ENCODE measurements at places on chromosomes 4 and X.

- no peak for DNase-seq
Measured at GRCh38 chr4:42123071-42123644, 29.3 kb downstream of the BEND4 start.

DNA sequence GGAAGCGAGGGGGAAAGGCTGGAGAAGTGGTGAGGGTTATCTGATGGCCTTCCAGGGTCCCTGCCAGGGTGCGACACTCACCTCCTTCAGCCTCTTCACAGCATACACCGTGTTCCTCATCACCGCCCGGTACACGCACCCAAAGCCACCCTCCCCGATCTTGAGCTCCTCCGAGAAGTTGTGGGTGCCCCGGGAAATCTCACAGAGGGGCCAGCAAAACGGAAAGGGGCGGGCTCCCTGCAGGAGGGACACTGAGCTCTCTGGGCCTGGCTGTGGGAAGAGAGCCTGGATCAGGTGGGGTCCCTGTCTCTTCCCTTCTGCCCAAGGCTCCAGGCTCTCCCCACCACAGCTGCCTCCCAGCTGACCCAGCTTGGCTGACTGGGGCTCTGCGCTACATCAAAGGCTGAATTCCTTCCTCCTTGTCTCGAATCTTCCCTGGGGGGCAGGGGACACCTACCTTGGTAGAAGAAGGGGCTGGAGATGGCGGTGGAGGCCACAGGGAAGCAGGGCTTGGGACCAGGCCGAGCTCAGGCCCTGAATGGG is 1.1 kb downstream of the IRAK1 start:
- DNase-seq: no peak

- DNase-seq: no peak
Measured at GRCh38 chrX:68725756-68726365, 78.4 kb downstream of the STARD8 start.

GRCh38 chrX:109855501-109855900 is 122.4 kb upstream of the ACSL4 start:
- no peak for DNase-seq

- DNase-seq: no peak
Measured at GRCh38 chr4:184398741-184399511, 75.4 kb downstream of the IRF2 start.

GRCh38 chrX:19065535-19065934 is 56.7 kb downstream of the ADGRG2 start:
- no peak for DNase-seq

DNA sequence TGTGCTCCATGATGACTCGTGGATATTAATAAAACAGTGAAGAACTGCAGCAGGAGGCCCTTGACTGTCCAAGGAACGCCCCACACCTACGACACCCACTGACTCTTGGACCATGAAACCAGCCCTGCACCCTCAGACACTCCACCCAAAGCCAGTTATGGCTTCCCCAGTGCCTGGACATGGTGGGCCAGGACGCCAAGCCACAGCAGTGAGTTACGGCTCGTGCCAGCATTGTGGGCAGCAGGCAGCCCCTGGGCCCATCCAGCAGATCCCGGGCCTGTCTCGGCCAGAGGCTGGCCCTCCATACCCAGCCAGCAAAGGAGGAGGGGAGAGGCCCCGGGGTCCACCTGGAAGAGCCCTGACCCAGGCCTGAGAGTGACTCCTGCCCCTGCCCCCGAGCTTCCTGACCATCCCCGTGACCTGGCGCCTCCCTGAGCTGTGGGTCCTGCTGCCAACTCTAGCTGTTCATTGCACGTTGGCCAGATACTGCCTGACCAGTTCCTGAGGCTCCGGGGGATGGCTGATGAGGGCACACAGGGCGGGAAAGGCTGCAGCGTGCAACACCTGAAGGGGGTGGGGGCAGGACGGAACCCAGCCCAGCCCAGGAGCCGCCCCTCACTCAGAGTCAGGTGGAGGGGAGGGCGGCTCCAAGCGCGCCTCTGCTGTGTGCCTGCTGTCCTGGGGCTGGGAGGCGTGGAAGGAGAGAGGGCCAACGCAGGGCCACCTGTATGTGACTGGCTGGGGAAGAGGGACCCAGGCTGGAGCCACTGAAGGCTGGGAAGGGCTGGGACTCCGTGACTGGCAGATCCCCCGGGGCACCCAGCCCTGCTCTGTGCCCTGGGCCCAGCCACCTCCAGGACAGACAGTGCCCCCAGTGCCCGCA is 739 bp downstream of the SLC49A3 start:
- no peak for DNase-seq

DNA sequence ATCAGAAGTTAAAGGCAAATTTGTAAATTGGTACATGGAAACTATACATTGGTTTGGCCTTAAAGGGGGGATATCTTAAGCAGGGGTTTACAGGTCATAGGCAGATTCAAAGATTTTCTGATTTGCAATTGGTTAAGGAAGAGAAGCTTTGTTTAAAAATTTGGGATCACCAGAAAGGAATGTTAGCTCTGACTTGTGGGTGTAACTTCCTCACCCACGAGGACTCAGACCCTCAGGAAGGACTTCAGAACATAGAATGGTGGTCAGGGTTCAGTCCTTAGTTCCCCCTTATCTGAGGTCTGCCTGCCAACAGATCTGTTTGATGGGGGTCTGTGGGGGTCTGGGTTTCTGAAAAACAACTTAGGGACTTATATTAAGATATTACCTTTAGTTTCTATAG is 427.4 kb upstream of the DIPK2B start:
- no peak for DNase-seq

- DNase-seq: no peak
Measured at GRCh38 chr4:164783976-164784375, 30.0 kb downstream of the SMIM31 start.

DNA sequence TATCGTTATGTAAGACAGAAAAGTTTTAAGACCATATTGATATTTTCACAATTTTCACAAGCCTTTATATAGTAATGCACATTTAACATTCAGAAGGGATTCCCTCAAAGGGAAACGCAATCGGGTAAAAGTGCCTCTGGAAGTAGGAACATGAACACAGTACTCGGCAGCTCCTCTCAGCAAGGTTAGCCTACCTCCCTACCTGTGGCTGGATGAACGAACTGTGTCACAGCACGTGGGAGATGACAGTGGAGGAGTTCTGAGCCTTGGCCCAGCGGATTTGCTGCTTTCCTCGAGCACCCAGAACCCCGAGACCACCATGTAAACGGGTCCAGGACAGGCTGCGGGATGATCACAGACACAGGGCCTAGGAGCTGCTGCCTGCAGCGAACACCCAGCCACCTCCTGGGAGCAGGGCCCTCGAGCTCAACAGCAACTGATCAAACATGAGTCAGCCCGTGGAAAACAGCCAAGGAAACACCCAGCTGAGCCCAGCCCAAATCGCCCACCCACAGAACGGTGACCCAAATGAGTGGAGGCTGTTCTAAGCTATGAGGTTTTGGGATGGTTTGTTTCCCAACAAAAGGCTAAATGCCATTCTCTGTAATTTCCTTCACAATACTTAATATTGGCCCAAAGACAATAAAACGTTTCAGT is 30.4 kb downstream of the FAT1 start:
- DNase-seq: no peak

DNA sequence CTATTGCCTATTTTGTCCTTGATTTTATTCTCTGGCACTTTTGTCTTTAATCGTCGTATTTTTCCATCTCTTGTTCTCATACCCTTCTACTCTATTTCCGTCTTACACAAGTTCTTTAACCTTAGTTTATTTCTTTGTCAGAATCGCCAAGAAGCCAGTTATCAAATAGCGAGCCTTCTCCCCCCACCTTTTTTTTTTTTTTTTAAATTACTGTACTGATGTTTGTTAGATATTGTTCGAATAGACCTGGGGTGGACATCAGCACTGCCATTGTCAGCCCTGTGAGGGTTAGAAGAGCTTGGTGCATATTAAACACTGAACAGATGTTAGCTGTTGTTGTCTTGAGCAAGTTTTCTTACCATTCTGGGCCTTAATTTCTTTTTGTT is 1.2 kb downstream of the SPCS3 start:
- no peak for DNase-seq

DNA sequence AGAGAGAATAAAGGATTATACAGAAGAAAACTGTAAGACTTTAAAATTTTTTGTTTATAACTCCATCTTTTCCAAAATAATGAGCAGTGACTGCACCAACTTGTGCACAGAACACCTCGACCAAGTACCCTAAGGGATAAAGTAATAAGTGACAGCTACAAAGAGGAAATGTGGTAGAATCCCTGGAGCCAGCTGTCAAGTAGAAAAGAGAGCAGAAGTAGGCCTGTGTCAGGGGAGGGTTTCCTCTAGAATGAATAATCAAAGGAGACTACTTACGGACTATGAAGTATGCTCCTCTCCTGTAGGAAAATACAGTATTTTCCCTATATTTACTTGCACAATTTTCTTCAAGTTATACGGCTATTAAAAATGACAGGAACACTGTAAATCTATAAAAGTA is 1.2 kb downstream of the EIF1AX start:
- DNase-seq: no peak

DNA sequence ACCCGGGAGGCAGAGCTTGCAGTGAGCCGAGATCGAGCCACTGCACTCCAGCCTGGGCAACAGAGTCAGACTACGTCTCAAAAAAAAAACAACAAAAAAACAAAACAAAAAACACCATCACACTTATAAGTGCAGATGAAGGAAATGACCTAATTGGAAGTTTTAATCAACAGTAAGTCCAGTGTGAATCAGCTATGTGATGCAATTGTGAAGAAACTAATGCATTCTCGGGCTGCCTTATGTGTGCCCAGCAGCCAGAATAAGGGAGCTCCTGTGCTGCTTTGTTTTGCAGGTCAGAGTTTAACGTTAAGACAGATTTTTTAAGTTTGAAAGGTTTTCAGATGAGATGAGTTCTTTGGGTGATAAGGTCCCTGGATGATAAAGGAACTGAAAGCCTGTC is 10.8 kb downstream of the DAPP1 start:
- DNase-seq: no peak

- DNase-seq: no peak
Measured at GRCh38 chr4:99677161-99677560, 19.5 kb upstream of the C4orf54 start.

GRCh38 chr4:169142391-169142790 is 128.4 kb downstream of the SH3RF1 start:
- DNase-seq: no peak

DNA sequence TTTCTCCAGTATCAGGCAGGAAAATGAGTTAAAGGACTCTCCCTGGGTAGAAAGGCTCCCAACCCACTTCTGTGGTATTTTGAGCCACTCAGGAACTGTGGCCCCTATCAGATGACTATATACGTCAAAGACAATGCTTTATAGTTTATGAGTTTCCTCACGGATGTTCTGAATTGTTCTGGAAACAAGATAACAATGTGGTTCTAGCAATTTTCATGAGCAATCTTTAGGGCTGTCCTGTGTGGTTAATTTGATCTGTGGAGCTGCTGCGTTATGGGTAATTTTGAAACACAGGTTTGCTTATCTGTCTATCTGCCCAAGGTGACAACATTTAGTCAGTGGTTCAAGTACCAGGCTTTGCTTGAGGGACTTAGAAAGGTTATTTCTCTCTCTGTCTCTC is 46.7 kb upstream of the IL2 start:
- no peak for DNase-seq

DNA sequence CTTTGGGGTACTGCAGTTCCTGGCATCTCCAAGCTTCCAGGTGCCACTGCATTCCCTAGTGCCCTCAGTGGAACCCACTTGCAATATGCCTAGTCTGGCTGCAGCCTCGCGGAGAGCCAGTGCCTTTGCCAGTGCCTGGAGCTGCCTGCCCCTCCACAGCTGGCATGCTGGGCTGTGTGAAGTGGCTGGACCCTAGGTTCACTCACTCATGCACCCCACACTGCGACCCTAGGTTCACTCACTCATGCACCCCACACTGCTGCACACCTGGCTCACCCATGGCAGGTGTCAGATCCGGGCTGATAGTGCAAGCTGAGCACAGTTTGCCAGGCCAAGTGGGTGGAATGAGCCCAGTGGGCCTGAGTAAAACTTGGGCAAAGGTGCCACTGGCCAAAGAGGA is 253.0 kb upstream of the NDST4 start:
- no peak for DNase-seq

GRCh38 chr4:186807808-186808629 is 84.4 kb upstream of the FAT1 start:
- DNase-seq: no peak

GRCh38 chr4:85370400-85371032 is 104.4 kb upstream of the ARHGAP24 start:
- DNase-seq: no peak

- DNase-seq: no peak
Measured at GRCh38 chrX:113802837-113803236, 781.0 kb upstream of the HTR2C start.

GRCh38 chrX:1581132-1581531 is 10.3 kb upstream of the AKAP17A start:
- DNase-seq: no peak

DNA sequence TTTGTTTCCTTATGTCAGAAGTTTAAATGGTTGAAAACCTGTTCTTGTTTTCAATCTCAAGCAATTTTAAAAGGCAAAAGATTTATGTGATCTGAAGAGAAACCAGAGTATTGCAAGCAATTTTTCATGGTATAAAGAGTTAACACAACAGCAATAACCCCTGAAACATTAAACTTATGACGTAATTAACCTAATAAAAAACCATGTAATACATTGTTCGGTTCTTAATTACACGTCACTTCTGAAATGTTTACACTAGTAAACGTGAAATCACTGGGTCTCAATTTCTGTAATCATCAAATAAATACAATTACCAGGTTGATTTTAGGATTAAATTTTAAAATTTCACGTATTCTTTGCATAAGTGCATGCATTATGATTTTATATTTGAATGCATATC is 914.5 kb downstream of the NLGN4X start:
- no peak for DNase-seq

GRCh38 chrX:9108054-9108453 is 74.1 kb upstream of the FAM9B start:
- DNase-seq: no peak

DNA sequence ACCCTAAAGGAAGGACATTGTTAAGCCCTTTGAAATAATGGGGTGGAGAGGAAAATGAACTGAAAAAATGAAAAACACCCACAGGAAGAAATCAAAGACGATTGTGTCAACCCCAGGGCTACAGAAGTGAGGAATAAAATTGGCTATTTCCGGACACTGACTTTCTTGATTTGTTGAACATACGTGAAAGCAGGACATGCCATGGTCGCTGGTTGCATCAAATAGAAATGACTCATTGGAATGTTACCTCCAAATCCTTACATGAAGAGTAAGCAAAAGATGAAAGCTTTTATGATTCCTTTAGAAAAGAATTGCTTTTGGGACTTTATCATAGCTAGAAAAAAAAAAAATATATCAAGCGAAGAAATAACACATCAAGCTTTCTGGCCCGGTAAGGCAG is 75.3 kb downstream of the DCUN1D4 start:
- DNase-seq: no peak

DNA sequence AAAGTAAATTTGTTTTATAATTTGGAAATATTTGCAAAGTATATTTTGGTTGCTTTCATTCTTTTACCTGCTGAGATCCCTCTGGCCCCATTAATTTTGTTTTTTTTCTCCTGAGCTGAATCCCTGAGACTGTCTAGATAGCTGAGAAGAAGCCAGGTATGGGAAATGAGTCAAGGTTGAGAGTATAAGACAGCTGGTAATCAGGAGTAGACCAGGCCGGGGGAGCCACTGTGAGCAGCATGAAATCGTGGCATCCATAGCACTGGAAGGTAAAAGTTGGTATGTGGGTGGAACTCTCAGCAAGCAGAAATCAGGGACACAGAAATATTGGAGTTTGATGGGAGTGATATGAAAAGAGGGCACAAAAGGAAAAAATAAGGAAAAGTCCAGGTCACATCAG is 164.5 kb downstream of the FHIP1A start:
- DNase-seq: no peak

All from NCI-H2081 treated with DMSO at 0.1 percent for 48 hours (cell line).